Right renal cortex interstitium (tissue), 3 donors: ENCODE measurements at places on chromosomes 4 and X. TPM values are rescaled to one million over a fixed set of nuclear protein-coding genes. Genes with fewer than 3 reads are reported as not detected.

GRCh38 chr4:176775338-176775737 is 17.4 kb downstream of the VEGFC start:
- DNase-seq: no peak

GRCh38 chr4:1365271-1366178 is 18.5 kb downstream of the UVSSA start:
- no peak for DNase-seq

DNA sequence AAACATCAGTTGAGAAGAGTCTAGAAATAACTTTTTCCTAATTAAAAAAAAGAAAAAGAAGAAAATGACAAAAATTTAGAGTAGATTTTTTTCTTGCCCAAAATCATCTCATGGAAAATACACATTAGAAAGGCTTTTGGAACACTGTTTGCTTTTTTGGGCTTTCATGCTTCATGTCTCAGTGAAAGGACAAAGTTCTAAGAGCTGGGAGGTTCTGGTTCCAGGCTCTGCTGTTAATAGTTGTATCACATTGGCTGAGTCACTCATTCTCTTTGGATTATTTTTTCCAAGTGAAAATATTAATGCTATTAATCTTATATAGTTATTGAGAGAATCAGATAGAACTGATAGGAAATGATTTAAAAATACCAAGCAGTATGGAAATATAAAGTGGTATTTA is 32.9 kb upstream of the ETNPPL start:
- DNase-seq: no peak

The CSAG2 gene
- polyA plus RNA-seq: not detected

DNA sequence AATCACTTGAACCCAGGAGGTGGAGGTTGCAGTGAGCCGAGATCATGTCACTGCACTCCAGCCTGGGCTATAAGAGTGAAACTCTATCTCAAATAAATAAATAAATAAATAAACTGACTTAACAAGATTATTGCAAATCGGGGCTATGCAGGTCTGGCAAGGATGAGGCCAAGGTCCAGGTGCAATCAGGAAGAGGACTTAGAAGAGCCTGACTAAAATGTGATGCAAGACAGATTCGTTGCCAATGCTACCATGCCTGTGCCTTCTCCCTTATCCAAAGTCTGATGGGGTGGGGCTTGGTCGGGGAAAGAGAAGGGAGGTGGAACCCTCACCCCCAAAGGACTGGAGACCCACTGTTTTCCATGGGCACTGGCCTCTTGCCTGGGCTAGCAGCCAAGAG is 14.7 kb downstream of the ZCCHC13 start:
- no peak for DNase-seq

The NLRP2B gene
- polyA plus RNA-seq: not detected

DNA sequence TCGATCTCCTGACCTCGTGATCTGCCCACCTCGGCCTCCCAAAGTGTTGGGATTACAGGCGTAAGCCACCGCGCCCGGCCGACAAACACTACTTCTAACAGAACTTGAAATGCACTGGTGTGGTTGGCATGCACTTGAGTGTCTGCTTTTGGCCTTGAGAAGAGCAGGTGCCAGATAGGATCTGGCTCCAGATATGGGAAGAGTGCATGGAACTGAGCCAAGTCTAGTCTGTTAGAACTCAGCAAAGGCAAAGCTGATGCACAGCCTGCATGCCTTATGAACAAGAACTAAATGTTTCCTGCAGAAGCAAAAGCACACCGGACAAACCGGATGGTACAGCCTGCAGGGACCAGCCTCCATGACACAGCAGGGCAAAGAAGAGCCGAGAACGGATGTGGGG is 35.1 kb upstream of the TBL1X start:
- DNase-seq: no peak

The TDO2 gene
- polyA plus RNA-seq: 1.7 TPM

DNA sequence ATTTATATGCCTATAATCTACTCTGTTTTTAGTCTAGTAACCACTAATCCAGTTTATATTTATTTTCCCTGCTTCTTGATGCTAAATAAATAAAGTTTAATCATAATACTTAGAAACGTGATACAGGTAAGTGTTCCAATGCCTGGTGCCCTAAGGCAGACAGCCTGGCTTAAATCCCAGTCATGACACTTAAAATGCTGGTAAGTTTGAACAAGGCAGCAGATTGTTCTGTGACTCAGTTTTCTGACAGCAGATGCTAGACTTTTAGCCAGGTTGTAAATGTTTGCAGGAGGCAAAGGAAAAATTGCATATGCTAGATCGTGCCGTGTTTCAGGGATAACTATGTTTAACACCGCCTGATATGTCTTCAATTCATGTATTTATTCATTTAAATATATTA is 2661.6 kb downstream of the PCDH7 start:
- no peak for DNase-seq
